ENCODE measurements at places on chromosomes 3 and 15. TPM values are rescaled to one million over a fixed set of nuclear protein-coding genes. Genes with fewer than 3 reads are reported as not detected.

- no peak for DNase-seq
Measured at GRCh38 chr3:134857356-134857755, 62.3 kb downstream of the EPHB1 start.

The ADAMTSL3 gene
- not detected for total RNA-seq

GRCh38 chr3:127847236-127847720 lies 25.0 kb upstream of the MGLL start:
- DNase-seq = no peak

DNA sequence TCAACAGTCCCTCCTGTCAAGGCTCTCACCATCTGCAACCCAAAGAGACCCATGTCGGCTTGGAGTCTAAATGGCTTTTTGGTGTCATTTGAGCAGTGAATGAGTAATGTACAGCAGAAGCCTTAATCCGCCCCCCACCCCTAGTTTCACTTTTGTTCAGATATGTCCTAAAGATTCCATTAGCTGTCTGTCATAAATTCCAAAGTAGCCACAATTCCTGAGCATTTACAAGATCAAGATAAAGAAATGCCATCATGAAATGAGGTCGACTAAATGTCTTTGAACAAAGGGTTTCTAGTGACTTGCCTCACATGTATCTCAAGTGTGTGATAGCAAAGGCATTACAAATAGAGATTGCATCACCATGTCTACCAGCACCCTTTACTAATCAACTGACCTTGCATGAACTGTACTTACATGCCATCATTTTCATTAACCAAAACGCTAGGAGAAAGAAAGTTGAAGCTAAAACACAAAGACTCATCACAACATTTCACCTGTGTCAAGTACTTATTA lies 123.8 kb upstream of the PHLDB2 start:
- DNase-seq = no peak

- no peak for DNase-seq
Measured at GRCh38 chr15:62482785-62483429, 317.8 kb upstream of the C2CD4B start.

DNA sequence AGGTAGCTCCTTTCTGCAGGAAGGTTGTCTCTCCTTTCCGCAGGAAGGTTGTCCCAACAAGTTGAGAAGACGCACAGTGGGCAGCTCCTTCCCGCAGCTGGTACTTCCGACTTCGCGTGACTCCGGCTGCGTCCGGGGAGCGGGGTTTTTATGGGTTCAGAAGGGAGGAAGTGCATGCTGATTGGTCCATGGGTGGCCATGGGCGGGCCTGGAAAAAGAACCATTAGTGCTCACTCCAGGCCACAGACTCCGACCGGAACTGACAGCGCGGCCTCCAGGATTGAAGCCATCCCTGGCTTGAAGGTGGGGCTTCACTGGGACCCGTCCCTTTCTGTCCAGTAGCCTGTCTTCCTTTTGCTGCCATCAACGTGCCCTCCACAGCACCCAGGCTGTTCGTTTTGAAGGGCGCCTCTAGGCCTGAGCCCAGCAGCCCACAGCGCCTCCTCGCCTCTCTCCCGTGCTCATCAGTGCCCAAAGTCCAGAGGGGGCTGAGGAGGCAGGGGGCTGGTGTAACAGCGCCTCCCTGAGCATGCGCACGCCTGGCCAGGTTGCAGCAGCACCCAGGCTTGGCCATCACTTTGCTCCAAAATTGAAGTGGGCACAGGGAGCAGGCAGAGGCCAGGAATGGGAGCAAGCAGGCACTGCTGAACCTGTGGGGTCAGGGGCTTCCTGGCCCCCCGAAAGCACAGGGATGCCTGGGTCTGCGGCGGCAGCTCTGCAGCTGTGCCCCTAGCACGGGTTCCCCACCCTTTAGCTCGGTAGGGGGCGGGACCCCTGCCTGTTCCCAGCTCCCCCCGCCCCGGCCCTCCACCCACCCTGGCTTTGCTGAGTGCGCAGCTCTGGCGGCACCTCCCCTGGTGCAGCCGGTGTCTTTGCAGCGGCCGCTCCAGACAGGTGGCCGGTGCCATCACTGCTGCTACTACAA lies 330.6 kb upstream of the MCTP2 start:
- no peak for DNase-seq

The GABRB3 gene
- total RNA-seq = not detected

DNA sequence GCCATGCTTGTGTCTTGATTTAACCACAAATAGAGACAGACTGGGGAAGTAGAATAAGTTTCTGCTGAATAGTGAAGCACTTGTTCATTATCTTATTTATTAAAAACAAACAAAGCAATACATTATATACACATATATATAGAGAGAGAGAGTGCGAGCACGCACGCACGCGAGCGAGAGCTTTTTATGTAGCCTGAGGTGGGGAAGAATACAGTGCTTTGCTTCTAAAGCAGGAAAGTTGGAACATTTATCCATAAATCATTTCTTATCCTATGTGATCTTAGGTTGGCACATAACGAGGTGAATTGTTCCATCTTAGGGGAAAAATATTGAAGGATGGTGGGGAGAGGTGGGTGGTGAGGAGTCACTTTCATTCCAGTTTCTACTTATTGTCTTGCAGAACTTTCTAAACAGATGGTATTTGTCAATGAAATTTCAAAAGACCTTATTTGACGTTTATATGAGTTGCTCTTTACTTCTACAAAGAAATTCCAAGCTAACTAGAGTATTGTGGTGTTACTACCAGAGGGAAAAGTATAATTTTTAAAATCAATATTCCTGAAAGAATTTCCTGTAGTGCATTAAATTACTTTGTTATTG lies 110.0 kb downstream of the ATG7 start:
- DNase-seq = no peak

GRCh38 chr3:62366126-62366484 lies 7.2 kb downstream of the FEZF2 start:
- no peak for DNase-seq

The P3H2 gene
- not detected for total RNA-seq

The CCR1 gene
- 0.94 TPM for total RNA-seq

- no peak for DNase-seq
Measured at GRCh38 chr3:65999606-66000005, 39.1 kb downstream of the MAGI1 start.

DNA sequence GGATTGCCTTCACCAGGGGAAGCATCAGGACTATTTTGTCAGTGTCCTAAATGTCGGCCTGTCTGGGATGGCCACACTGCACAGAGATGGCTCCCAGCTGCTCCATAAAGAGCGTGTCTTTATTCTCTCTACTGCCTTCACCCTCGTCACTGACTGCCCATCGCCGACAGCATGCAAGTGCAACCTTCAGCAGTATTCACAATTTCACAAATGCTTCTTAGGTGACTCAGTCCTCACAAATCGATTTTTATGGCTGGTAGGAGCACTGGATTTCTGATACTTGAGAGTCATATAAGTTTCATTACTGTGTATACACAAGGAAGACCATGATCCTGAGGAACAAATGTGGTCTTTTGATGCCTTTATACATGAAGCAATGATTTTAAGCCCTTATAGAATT lies 1.1 kb upstream of the SSUH2 start:
- DNase-seq = no peak

DNA sequence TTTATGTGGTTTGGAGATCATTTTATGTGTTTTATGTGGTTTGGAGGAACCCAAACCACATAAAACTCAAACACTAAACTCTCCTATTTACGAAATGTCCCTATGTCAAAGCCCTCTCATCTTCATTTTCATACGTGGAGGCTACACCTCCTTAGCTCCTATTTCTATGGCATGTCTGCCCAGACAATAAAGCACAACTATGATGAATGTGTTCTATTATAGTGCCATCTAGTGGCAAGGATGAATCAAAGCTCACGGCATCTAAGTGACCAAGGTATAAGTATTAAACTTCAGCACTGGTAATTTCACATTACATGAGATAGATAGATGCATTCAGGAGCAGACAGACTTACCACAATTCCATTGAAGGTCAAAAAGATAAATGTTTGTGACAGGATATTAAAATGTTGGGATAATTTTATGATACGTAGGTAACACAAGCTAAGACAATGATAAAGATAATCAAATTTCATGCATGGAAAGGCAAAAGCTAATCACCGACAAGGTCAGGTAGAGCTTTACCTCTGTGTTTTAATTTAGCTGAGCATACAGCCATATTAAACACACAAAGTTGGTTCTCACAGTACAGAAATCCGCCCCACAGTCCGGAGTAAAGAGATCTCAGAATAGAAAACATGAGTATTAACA lies 130.6 kb upstream of the FHIT start:
- no peak for DNase-seq

The EPHB1 gene
- not detected for total RNA-seq

GRCh38 chr3:123153125-123154019 lies 48.4 kb upstream of the SEC22A start:
- DNase-seq = no peak

- no peak for DNase-seq
Measured at GRCh38 chr15:39585871-39586301, 5.0 kb downstream of the THBS1 start.

- peak; percentile 91 for DNase-seq
Measured at GRCh38 chr3:195914648-195915473, 6.5 kb upstream of the TNK2 start.

The PLA1A gene
- total RNA-seq = not detected

The GOLGA6D gene
- total RNA-seq = 0.19 TPM

The GOLGA8T gene
- total RNA-seq = not detected

Measured in naive thymus-derived CD8-positive, alpha-beta T cell (primary cell).